Forelimb muscle (tissue), 1 donor: ENCODE measurements at places on chromosomes 5 and 9. TPM values are rescaled to one million over a fixed set of nuclear protein-coding genes. Genes with fewer than 3 reads are reported as not detected.

- DNase-seq: no peak
These were observed 36.0 kb downstream of the B4GALT1 start for GRCh38 chr9:33130961-33131789.

DNA sequence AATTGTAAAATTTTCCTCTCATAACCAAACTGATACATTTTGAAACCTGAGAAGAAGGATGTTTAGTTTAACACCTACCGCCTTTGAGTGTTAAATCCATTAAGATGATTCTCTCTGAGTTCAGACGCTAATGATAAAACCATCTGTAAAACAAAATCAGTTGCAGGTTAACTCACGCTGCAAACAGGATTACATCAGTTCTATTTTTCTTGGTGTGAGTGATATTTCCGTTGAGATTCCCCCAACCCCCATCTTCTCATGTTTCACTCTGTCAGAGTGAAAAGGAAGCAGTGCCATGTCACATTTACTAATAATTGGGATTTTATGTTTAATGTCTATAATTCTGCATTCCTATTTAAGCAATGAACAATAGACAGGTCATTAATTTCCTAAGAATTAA is 146.5 kb downstream of the FANCC start:
- no peak for DNase-seq

- no peak for DNase-seq
These were observed 73.2 kb upstream of the EPB41L4A start for GRCh38 chr5:112492291-112492690.

GRCh38 chr5:447501-447900 is 4.5 kb downstream of the EXOC3 start:
- no peak for DNase-seq

GRCh38 chr5:152556784-152557183 is 151.7 kb upstream of the NMUR2 start:
- no peak for DNase-seq

DNA sequence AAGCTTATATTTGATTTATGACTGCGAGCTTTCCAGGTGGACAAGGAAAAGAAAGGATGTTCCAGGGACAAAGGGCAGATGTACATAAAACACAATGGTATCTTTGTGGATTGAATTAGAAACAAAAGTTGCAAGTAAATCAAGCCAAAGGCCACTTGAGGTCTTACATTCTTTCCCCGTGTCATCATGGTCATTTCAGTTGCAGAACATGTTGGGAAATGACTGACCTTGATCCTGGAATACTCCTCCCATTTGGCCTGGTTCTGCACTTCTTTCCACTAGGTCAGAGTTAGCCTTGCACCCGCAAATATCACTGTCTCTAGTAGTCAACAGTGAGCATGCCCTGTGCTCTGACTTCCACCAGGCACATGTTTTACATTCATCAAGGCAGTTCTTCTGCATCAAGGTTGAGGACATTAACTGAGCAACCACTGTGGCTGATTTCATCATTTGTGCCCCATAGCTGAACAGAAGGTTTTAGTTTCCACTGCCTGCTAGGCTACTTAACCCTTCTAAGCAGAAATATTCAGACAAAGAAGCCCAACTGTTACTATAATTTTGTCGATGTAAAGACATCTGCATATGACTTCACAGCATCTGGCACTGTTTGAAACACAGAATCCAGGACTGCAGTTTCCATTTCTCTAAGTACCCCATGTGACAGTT is 1161.7 kb upstream of the DMAC1 start:
- peak; percentile 54 for DNase-seq

DNA sequence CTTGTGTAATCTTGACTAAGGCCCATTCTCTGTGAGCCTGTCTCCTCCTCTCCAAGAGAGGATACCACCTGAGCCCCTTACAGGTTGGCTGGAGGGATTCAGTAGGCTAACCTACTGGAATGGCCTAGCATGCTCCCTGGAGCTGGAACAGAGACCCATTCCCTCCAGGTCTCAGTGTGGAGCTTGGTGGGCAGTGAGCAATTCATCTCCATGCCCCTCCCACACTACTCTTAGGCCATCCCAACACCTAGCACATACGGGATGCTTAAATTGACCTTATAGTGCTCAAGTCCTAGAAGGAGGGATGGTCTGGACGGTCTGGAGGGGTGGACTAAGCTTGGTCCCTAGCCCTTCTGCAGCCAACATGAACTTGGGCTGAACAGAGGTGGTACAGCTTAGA is 75.6 kb downstream of the CRB2 start:
- DNase-seq: no peak

- DNase-seq: peak; percentile 51
These were observed 216.7 kb downstream of the NFIB start for GRCh38 chr9:14097215-14097614.

- DNase-seq: no peak
These were observed 7.5 kb upstream of the RMND5B start for GRCh38 chr5:178123094-178123965.

DNA sequence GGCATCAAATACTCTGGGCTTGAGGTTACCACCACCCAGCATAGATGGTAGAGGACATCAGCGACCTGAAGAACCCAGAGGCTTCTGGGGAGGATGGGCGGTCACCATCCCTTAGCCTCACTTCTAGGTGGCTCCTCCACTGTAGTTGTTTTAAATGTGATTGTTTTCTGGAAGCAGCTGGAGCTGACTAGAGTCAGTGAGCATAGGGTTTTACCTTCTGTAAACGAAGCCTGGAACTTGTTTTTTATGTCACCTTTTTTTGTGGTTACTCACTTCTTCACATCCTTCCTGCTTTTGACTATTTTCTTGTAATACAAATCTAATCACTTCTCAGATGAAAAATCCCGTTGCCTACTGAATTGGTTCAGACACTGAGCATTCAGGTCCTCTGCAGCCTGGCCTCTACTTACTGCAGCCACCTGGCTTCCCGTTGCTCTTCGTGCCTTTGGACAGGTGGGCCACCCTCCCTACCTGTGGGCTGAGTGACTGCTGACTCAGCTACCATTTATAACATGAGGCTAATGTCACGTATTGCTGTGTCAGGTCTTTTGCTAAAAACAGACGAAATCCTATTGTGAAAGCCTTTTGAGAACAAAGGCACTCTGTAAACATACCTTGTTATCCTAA is 167.8 kb downstream of the MAN2A1 start:
- no peak for DNase-seq

DNA sequence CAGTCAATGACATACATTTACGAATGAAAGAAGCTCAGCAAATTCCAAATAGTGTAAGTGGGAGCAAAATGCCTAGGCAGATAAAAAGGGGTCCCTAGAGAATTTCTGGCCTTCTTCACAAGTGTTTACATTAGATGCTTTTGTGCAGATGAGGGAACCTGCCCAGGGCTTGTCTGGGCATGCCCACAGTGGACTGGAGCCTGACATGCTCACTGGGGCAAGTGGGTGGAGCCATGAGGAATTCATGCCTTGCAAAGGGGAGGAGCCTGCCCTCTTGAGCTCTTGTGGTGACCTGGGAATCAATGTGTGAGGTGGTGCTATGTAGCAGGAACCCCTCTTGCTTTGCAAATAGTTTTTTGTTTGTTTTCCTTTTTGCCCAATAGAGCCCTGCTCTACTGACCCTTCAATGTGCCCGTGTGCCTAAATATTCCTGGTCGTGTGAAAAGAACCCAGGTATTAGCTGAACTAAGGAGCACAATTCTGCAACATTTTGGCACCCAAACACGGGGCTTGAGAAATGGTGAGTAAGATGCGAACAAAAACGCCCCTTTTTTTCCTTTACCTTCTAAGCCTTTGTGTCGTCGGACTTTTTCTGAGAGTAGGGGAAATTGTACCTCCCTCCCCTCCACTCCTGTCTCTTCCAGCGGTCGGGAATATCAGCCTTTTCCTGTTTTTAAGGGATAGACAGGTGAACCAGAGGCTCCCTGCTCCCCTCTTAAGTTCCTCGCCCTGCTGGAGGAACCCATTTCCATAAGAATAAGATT is 433.8 kb upstream of the CDH9 start:
- no peak for DNase-seq

- DNase-seq: no peak
These were observed 2212.2 kb upstream of the ACO1 start for GRCh38 chr9:30172206-30172605.

- no peak for DNase-seq
These were observed 110.1 kb upstream of the RAD23B start for GRCh38 chr9:107172979-107173347.

GRCh38 chr5:33711094-33711679 is 180.6 kb downstream of the ADAMTS12 start:
- DNase-seq: peak; percentile 83

DNA sequence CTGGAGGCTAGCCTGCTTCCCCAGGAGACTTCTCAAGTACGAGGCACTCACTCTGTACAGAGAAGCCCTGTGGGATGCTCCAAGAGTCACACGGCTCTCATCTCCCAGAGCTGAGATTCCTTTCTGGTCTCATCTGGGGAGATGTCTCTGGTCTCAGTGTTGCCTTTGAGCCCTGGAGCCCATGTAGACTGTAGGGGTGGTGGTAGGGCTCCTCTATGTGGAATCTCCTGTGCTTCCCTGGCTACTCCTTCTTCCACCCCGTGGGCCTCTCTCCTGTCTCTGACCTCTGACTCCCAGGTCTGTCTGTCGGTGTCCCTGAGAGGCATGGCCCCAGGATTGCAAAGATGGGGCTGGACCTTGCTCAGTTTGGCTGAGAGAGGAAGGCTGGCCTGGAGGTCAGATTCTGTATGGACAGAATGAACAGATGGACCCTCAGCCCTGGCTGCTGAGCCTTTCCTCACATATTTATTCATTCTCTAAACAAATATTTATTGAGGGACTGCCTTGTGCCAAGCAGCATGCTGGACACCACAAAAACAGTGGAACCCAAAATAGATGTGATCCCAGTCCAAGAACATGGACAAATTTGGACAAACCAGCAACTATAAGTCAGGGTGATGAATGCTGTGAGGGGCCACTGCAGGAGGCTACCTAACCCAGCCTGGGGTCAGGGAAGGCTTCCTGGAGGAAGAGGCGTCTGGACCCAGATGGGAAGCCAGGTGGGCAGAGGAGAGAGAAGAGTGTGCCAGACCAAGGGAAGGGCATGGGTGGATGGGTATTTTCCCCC is 2.6 kb downstream of the CCL19 start:
- DNase-seq: no peak

GRCh38 chr9:126449725-126450667 is 123.4 kb downstream of the MVB12B start:
- no peak for DNase-seq

- no peak for DNase-seq
These were observed 444.7 kb downstream of the HINT1 start for GRCh38 chr5:130720355-130720754.

- no peak for DNase-seq
These were observed 17.3 kb upstream of the TGFBI start for GRCh38 chr5:136011414-136012001.

DNA sequence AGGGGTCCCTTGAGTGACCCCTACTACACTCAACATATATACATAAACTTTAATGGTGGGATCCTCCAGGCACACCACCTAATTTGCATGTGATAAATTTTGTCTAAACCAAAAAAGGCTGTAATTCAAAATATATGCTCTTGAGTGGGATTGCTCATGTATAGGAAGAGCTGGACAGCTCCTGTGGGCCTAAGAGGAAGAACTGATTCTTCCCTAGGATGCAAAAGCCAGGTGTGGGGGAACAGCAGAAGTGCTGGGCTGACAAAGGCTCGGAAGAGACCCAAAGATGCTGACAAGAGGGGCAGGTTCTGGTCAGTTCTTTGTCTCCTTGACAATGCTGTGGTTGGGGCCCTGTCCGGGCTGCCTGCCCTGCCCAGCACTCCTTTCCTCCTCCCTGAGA is 43.9 kb downstream of the PCDH1 start:
- DNase-seq: no peak

GRCh38 chr5:113214606-113215323 is 220.0 kb downstream of the TSSK1B start:
- DNase-seq: no peak

DNA sequence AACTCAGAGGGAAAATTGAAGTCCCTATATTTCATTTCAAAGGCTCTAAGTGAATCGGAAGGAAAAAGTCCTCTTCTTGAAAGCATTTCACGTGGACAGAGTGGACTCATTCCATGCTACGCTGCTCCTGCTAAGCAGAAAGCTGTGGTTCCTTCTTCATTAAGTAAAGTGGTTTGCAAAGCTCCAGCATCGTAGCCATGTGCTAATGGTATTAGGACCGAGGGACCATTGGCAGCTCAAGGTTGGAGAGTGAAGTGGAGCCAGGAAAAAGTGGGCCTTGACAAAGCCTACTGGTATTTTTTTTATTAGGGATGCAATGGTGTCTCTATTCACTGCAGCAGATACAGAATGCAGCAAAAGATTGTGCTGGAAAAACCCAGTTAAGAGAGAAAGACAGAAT is 16.4 kb upstream of the SEMA4D start:
- no peak for DNase-seq

DNA sequence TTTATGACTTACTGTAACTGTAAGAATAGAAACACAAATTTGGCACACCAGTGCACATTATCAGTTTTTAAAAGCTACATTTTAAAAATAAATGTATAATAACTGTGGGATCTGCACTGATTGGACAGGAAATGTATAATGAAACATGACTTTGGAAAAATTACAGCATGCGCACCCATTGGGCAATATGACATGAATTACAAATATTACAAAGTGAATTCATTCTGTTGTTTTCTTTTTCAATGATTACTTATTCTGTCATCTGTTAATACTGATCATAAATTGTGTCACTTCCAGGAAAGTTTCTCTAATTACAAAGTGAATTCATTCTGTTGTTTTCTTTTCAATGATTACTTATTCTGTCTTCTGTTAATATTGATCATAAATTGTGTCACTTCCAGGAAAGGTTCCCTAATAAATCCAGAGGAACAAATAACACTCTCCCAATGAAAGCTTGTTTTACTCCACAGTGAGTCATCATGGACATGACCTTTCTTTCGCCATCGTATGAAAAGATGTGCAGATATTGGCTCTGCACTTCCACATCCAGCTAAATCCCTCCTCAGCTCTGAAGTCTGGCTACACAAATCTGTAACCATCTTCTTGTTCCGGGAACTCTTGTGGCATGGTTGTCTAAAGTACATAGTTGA is 297.0 kb upstream of the HAPLN1 start:
- DNase-seq: no peak

DNA sequence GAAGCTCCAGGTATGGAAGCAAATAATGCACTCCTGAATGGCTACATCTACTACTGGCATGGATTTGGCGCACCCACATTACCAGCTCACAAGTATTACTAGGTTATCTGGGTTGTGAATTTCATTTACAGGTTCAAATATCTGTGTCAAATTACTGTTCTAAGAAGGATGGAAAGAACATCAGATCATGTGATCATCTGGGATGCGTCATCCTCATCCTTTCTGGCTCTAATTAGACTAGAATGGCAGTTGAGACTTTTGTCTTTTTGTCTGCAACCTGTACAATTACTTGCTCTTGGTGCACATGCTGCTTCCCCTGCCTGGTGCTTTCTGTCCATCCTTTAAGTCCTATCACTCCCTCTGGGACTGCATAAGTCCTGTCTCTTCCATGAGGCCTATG is 64.1 kb downstream of the PJA2 start:
- no peak for DNase-seq

GRCh38 chr9:114787781-114788498 is 17.9 kb downstream of the TNFSF15 start:
- no peak for DNase-seq

Gene ZCCHC9
- polyA plus RNA-seq: 27.2 TPM

Gene TMEM215
- 0.54 TPM for polyA plus RNA-seq

Gene PTPN3
- 2.1 TPM for polyA plus RNA-seq

Gene IL3
- polyA plus RNA-seq: not detected

Gene GABRB2
- polyA plus RNA-seq: 0.76 TPM

Gene MYOZ3
- polyA plus RNA-seq: 13.7 TPM

Gene LOX
- polyA plus RNA-seq: 63.2 TPM

Gene TMEFF1
- polyA plus RNA-seq: 1.5 TPM

Gene SHISAL2B
- polyA plus RNA-seq: 0.40 TPM

Gene WASHC1
- polyA plus RNA-seq: 27.7 TPM

Gene PCDHB6
- 1.4 TPM for polyA plus RNA-seq

Gene IRGM
- not detected for polyA plus RNA-seq

Gene ANKHD1
- polyA plus RNA-seq: 56.7 TPM

Gene TRMT10B
- polyA plus RNA-seq: 11.4 TPM

Gene FOXE1
- polyA plus RNA-seq: not detected
